ENCODE measurements at places on chromosomes 7 and 10. TPM values are rescaled to one million over a fixed set of nuclear protein-coding genes. Genes with fewer than 3 reads are reported as not detected.

Gene UCMA
- total RNA-seq = not detected

Gene GSTO2
- total RNA-seq = 2.7 TPM

Gene LOXL4
- total RNA-seq = not detected

DNA sequence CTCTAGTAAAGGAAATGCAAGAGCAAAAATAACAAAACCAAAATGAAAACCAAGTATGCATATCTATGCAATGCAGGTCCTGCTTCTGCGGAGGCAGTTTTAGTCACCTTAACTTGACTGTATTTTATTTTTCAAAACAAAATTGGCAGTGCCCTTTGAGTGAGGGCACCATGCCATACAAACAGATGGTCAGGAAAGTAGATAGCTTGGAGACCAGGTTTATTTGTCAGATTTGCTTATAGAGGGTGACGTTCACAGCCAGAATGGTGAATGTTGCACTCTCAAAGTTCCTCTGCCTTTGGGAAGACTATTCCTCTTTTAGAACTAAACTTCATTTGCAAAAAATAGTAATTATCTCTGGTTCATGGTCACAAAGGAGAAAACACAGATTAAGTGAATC lies 801.9 kb downstream of the ANKRD7 start:
- no peak overlapping the region for H3K27ac ChIP-seq
- no peaks in the 10 kb centered on the region for H3K36me3 ChIP-seq
- H3K4me3 ChIP-seq = no peak overlapping the region
- H3K4me1 ChIP-seq = no peaks in the 10 kb centered on the region

GRCh38 chr7:34734771-34735170 lies 76.8 kb downstream of the NPSR1 start:
- H3K27ac ChIP-seq = no peak overlapping the region
- no peak overlapping the region for H3K4me3 ChIP-seq
- no peaks in the 10 kb centered on the region for H3K4me1 ChIP-seq
- no peaks in the 10 kb centered on the region for H3K27me3 ChIP-seq

GRCh38 chr7:5388905-5389433 lies 34.7 kb downstream of the TNRC18 start:
- H3K4me1 ChIP-seq = peaks cover 25% of the 10 kb centered on the region
- H3K36me3 ChIP-seq = peaks cover 37% of the 10 kb centered on the region
- no peak overlapping the region for H3K4me3 ChIP-seq
- DNase-seq = no peak
- no peak overlapping the region for H3K27ac ChIP-seq

DNA sequence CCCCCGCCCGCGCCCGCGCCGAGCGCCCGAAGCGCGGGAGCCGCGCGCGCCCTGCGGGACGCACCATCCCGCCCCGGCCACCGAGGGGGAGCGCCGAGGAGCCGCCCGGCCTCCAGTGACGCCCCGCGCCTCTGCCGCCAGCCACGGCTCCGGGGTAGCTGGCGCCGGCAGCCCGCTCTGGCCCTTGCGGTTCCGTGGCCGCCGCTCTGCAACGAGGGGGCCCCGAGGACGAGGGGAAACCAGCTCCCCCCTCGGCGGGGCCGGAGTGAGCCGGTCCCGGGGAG lies at the start of gene PAXIP1:
TSS of gene PAXIP1 (minus strand) at position 33 of the 284 bp plus-strand sequence. CDS start 195 bp downstream, outside the sequence.
- no peak for DNase-seq
- H3K4me3 ChIP-seq = peak within 1 kb of the TSS; percentile 90
- H3K27ac ChIP-seq = peak within 1 kb of the TSS; percentile 91
- H3K27me3 ChIP-seq = no peaks in the 10 kb centered on the region
- peaks cover 26% of the 10 kb centered on the region for H3K36me3 ChIP-seq

GRCh38 chr10:119205894-119206602 lies 1.3 kb upstream of the GRK5 start:
- H3K4me1 ChIP-seq = peaks cover 22% of the 10 kb centered on the region
- H3K27ac ChIP-seq = peak overlapping the region; percentile 96
- H3K36me3 ChIP-seq = no peaks in the 10 kb centered on the region
- DNase-seq = peak; percentile 72

- H3K36me3 ChIP-seq = no peaks in the 10 kb centered on the region
- no peaks in the 10 kb centered on the region for H3K4me1 ChIP-seq
- no peak overlapping the region for H3K27ac ChIP-seq
- H3K4me3 ChIP-seq = no peak overlapping the region
- DNase-seq = no peak
- peaks cover 23% of the 10 kb centered on the region for H3K27me3 ChIP-seq
Measured at GRCh38 chr7:1214516-1214915, 18.2 kb upstream of the UNCX start.

GRCh38 chr10:17943033-17943745 lies 8.5 kb upstream of the SLC39A12 start:
- H3K4me1 ChIP-seq = no peaks in the 10 kb centered on the region
- H3K36me3 ChIP-seq = no peaks in the 10 kb centered on the region
- no peak overlapping the region for H3K27ac ChIP-seq

DNA sequence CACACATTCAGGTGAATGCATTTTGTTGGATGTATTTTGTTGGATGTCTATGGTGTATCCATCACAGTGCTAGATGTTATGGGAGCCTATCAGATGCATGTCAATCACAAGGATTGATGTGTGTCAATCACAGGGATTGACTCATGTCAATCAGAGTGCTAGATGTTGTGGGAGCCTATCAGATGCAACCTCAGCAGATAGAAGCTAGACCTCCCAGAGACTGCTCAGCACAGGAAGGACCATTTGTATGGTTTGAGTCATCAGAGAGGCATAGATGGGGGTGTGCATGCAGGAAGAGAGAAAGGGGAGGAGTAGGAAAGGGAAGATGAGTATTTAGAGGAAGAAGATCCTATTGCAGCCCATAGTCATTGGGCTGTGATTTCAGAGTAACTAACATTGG lies 48.3 kb upstream of the PITRM1 start:
- peaks cover 3% of the 10 kb centered on the region for H3K4me1 ChIP-seq
- no peak for DNase-seq
- H3K27me3 ChIP-seq = peaks cover 3% of the 10 kb centered on the region
- H3K36me3 ChIP-seq = no peaks in the 10 kb centered on the region
- no peak overlapping the region for H3K4me3 ChIP-seq

All from activated CD8-positive, alpha-beta T cell treated with anti-CD3 and anti-CD28 coated beads for 36 hours (primary cell).